ENCODE measurements at places on chromosomes 16 and 17. TPM values are rescaled to one million over a fixed set of nuclear protein-coding genes. Genes with fewer than 3 reads are reported as not detected.

GRCh38 chr16:24113115-24113745 is 142.9 kb upstream of the CACNG3 start:
- no peak overlapping the region for H3K4me3 ChIP-seq
- H3K27me3 ChIP-seq: no peaks in the 10 kb centered on the region
- no peaks in the 10 kb centered on the region for H3K4me1 ChIP-seq
- H3K36me3 ChIP-seq: no peaks in the 10 kb centered on the region
- no peak overlapping the region for H3K27ac ChIP-seq

DNA sequence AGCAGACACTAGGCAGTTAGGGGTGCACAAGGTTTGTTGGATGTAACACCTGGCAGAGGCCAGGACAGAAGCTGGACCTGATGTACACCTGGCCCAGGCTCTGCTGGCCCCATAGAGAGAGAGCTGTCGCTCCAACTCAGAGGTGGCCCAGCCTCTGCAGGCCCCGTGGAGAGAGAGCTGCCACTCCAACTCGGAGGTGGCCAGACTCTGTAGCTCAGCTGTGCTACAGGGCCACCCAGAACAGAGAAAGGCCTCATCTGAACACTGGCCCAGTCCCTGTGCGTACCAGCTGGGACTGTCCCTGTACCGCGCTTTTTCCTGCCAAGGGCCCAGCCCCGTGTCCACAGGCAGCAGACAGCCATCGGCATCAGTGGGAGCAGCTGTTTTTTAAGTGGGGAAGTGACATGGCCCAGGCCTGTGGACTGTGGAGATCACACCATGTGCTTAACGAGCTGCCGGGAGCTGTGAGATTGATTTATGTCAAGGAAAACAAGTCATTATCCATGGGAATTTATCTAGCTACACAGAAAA is 176.4 kb upstream of the CHMP6 start:
- no peaks in the 10 kb centered on the region for H3K27me3 ChIP-seq
- peaks cover 17% of the 10 kb centered on the region for H3K4me1 ChIP-seq
- H3K27ac ChIP-seq: no peak overlapping the region
- H3K4me3 ChIP-seq: no peak overlapping the region
- no peak for DNase-seq
- H3K36me3 ChIP-seq: no peaks in the 10 kb centered on the region

GRCh38 chr16:9003763-9004162 is 40.1 kb upstream of the USP7 start:
- H3K4me1 ChIP-seq: no peaks in the 10 kb centered on the region
- H3K27me3 ChIP-seq: no peaks in the 10 kb centered on the region

- H3K4me3 ChIP-seq: no peak overlapping the region
- peaks cover 22% of the 10 kb centered on the region for H3K27me3 ChIP-seq
- H3K4me1 ChIP-seq: peaks cover 27% of the 10 kb centered on the region
- peaks cover 48% of the 10 kb centered on the region for H3K36me3 ChIP-seq
- DNase-seq: no peak
Measured at GRCh38 chr17:76386966-76387765, 2.8 kb downstream of the SPHK1 start.

- peak; percentile 99 for DNase-seq
- H3K4me1 ChIP-seq: peaks cover 70% of the 10 kb centered on the region
- peak overlapping the region; percentile 29 for H3K4me3 ChIP-seq
- H3K27me3 ChIP-seq: no peaks in the 10 kb centered on the region
Measured at GRCh38 chr17:77140166-77140877, 447 bp upstream of the SEC14L1 start.

GRCh38 chr16:77169650-77170236 is 21.2 kb upstream of the MON1B start:
- H3K4me1 ChIP-seq: no peaks in the 10 kb centered on the region
- no peaks in the 10 kb centered on the region for H3K36me3 ChIP-seq
- H3K27ac ChIP-seq: no peak overlapping the region
- H3K4me3 ChIP-seq: no peak overlapping the region
- H3K27me3 ChIP-seq: peaks cover 5% of the 10 kb centered on the region
- DNase-seq: no peak

- H3K4me1 ChIP-seq: peaks cover 2% of the 10 kb centered on the region
- H3K4me3 ChIP-seq: no peak overlapping the region
- DNase-seq: no peak
- no peaks in the 10 kb centered on the region for H3K27me3 ChIP-seq
- H3K27ac ChIP-seq: no peak overlapping the region
- H3K36me3 ChIP-seq: peaks cover 5% of the 10 kb centered on the region
Measured at GRCh38 chr17:21024024-21024423, 18.8 kb downstream of the USP22 start.

- H3K4me3 ChIP-seq: no peak overlapping the region
- no peak for DNase-seq
- H3K4me1 ChIP-seq: no peaks in the 10 kb centered on the region
Measured at GRCh38 chr17:19404264-19404663, 6.8 kb upstream of the RNF112 start.

DNA sequence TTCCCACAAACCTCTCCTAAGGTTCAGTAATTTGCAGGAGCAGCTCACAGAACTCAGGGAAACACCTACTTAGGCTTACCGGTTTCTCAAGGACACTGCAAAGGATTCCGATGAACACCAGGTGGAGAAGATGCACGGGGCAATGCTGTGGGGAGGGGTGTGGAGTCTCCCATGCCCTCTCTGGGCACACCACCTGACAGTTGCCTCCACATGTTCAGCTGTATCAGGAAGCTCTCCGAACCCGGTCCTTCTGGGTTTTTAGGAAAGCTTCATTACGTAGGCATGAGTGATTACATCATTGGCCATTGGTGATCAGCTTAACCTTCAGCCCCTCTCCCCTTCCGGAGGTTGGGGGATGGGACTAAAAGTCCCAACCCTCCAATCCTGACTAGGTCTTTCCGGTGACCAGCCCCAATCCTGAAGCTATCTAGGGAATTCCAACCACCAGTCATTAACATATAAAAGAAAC is 21.6 kb downstream of the C17orf58 start:
- no peaks in the 10 kb centered on the region for H3K27me3 ChIP-seq
- no peak overlapping the region for H3K27ac ChIP-seq
- H3K4me3 ChIP-seq: no peak overlapping the region
- DNase-seq: no peak
- no peaks in the 10 kb centered on the region for H3K36me3 ChIP-seq

PLA2G10 gene
- total RNA-seq: 3.7 TPM

EFNB3 gene
- 3.1 TPM for total RNA-seq
